Pericardium fibroblast (primary cell): ENCODE measurements at places on chromosomes 4 and X. TPM values are rescaled to one million over a fixed set of nuclear protein-coding genes. Genes with fewer than 3 reads are reported as not detected.

Gene DMRTC1
- not detected in 2 replicates for total RNA-seq

Gene GAGE1
- total RNA-seq, result not detected in 2 replicates

Gene KCNE5
- total RNA-seq, result 0.58 and 1.0 TPM in 2 replicates

Gene FAM236A
- total RNA-seq, result not detected in 2 replicates

Gene SLC6A14
- total RNA-seq, result not detected in 2 replicates

Gene PDGFRA
- 254 and 341 TPM in 2 replicates for total RNA-seq

Gene BMP3
- under 0.01 TPM in 1 of 2 replicates, not detected in the other for total RNA-seq

Gene GPC3
- total RNA-seq, result 32.3 and 39.1 TPM in 2 replicates

Gene TAF7L
- total RNA-seq, result not detected in 2 replicates

Gene SYAP1
- 15.3 and 20.9 TPM in 2 replicates for total RNA-seq

Gene TLR10
- total RNA-seq, result not detected in 2 replicates

Gene TMEM150C
- total RNA-seq, result 0.09 and 0.23 TPM in 2 replicates

Gene GLRA3
- not detected in 2 replicates for total RNA-seq

Gene COL4A5
- 28.6 and 52.2 TPM in 2 replicates for total RNA-seq
